Epithelial cell of esophagus (primary cell): ENCODE measurements at places on chromosomes 7 and 10.

- DNase-seq, result peak; percentile 33
Observed at GRCh38 chr10:86644152-86644793, 10.1 kb upstream of the OPN4 start.

DNA sequence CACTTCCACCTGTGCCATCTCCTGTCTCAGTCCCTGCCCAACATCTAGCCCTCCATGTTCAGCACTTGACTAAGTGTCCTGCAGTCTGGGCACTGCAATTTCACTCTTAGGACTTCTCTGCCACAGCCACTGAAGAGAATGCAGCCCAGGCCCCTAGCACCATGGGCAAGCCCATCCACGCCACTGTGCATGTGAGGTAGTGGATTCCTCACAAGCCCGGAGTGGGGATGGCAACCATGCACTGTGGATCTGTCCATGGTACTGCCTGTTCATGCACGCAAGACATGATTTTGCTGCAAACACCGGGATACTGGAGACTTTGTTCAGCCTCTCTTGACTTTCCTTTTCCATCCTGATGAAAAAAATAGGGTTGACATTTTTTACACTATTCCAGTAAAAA, 12.3 kb downstream of the DDC start:
- DNase-seq, result peak; percentile 70

GRCh38 chr10:74177140-74177677, 26.2 kb downstream of the ADK start:
- peak; percentile 62 for DNase-seq

DNA sequence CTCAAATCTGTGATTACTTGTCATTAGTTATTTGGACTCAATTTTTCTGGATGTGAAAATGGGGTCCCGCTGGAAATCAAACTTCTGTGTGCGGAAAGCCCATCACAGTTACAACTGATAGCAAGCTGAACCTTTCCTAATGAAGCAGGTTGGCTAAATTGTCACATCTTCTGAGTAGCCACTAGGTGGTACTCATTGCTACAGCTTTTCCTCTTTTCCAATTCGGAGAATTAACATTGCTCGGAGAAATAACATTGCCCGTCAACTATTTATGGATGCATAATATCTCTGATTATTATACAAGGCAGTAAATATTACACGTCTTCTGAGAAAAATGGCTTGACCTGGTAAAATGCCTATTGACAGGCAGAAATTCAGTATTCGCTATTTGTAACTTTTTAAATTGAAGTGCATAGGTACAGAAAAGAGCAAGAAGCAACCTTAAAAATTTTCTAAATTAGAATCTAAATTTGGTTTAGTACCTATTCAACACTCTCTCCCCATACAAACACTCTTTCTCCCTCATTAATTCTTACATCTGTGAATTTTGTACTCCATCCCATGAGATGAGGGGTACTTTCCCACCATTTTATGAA, 17.3 kb upstream of the BLOC1S2 start:
- peak; percentile 48 for DNase-seq

DNA sequence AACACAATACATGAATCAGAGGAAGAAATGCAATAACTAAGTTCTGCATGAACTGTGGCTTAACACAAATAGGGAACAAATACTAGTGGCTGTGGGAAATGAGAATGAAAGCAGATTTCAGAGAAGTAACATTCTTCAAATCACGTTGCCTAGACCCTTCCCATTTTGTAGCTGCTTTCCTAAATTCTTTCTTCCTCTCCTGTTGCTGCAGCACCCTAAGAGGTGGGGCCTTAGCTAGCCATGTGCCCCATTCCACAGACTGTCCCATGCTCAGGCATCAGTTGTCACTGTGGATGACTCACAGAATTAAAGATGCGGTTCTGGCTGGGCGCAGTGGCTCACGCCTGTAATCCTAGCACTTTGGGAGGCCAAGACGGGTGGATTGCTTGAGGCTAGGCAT, 704.7 kb upstream of the C7orf33 start:
- DNase-seq, result no peak

DNA sequence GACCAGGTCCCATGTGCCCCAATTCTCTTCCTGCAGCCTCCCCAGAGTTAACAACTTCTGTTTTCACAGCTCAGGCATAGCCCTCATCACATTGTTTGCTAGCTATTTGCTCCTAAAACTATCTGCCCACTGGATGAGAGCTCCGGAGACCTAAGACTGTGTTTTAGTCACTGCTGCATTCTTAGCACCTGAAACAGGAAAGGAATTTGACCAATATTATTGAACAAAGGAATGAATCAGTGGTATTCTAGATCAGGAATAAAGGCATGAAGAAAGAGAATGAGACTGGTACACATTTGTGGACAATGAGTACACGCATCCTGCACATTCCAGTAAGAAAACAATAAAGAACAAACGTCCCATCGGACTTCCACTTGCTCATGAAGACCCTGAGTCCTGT, 54.8 kb downstream of the PPP1R17 start:
- peak; percentile 31 for DNase-seq

DNA sequence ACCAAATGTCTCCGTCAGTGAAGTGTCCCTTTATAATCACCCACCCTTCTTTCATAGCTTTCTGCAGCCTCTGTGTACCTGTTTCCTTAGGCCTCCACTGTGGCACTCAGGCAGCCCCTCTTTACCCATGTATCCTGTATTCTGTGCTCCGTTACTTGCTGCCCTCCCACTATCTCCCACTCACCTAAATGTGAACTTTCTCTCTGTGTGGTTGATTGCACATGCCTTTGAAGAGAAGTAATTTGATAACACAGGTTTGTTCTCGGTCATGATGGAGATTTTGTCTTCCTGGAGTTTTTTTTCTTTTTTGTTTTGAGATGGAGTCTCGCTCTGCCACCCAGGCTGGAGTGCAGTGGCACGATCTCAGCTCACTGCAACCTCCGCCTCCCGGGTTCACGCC, 61.5 kb downstream of the REEP3 start:
- no peak for DNase-seq

DNA sequence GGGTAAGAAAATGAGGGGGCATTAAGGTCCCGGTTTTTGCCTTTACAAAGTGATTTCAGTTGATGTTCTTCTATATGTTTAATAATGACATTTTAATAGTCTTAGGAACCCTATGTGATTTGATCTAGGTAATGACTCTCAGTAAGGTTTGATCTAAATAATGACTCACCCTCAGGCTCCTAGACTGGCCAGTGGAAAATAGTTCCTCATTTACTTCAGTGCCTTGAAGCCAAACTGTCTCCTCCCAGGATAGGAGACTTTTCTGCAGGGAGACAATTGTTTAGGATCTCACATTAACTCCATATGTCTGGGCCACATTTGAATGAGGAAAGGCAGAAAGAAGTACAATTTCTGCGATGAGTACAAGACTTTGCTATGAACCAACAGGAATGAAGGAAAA, 1331.9 kb downstream of the XPNPEP1 start:
- DNase-seq, result peak; percentile 1

- DNase-seq, result peak; percentile 38
Observed at GRCh38 chr7:99128076-99128950, 15.6 kb downstream of the SMURF1 start.

GRCh38 chr10:10685566-10685965, 332.1 kb upstream of the CELF2 start:
- no peak for DNase-seq
